Anterior cingulate cortex (tissue), 58 donors: ENCODE measurements at places on chromosomes 2 and 18.

GRCh38 chr18:37346048-37346447 is 219.6 kb downstream of the CELF4 start:
- DNase-seq = no peak

DNA sequence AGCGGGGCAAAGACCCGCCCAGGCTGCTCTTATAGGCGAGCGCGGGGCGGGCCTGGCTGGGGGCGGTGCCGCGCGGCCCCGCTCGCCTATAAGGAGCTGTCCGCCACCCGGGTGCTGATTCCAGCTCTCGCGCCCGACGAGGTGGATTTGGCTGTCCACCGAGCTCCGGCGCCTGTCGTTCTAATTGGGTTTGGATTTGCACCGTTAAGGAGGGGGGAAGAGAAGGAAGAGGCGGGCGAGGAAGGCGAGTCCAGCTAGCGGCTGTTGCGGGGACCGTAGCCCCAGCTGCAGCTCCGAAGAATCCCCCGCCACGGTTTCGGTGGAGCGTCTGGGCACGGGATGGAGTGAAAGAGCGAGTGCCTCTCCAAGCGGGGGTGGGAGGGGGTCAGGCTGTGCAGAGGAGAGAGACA is at the start of gene CNTNAP5:
Gene CNTNAP5, plus strand, starts transcription at position 117 of the 410 bp plus-strand sequence. CDS start 364 bp downstream, outside the sequence.
- peak; percentile 41 for DNase-seq

- no peak for DNase-seq
Observed at GRCh38 chr2:43169987-43170386, 56.4 kb downstream of the ZFP36L2 start.

GRCh38 chr2:212089873-212090272 is 448.7 kb downstream of the ERBB4 start:
- no peak for DNase-seq

- DNase-seq = no peak
Observed at GRCh38 chr2:69619725-69620124, 23.8 kb downstream of the AAK1 start.

- no peak for DNase-seq
Observed at GRCh38 chr2:55010149-55010591, 40.1 kb downstream of the RTN4 start.

GRCh38 chr2:35651688-35652323 is 703.8 kb upstream of the CRIM1 start:
- DNase-seq = no peak

DNA sequence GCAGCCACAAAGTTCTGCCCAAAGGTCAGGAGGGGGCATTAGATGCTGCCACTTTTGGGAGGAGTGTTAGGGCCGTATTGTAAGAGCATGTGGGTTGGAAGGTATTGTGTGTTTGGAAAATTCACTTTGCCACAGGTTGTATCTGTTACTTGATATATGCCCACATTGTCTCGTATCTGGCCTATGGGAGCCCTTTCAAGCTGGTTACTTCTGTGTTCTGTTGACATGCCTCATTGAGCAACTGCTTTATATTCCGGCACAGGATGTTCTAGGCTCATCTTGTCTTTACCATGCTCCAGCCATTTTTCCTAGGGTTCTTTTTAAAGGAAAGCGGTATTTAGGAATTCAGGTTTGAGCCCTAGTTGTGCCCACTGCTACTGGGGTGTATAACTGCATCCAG is 6.0 kb downstream of the ADNP2 start:
- no peak for DNase-seq

DNA sequence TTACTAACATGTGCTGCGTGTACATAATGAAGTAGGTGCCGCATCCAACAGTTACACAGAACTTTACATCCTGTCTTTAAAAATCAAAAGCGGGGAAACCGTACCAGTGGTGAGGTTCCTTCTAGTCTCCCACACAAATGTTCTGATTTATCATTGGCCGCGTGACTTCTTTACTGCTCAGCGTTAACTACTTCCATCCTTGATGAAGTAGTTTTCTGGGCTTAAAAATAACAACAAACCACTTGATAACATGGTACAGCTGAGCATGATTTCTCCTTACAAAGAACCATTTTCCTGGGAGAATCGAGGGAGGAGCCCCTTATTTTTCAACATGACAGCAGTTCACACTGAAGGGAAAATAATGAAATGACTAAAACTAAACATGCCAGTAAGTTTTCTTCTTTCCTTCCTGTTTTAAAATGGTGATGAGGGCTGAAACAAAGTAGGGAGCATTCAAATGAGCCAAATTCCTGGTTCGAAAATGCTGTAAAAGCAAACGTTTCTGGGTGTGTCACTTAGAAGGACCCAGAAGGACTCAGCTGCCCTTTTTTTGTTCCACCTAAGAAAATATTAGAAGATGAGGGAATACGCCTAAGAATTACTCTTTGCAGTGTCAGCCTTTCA is 9.9 kb downstream of the EMILIN2 start:
- no peak for DNase-seq

DNA sequence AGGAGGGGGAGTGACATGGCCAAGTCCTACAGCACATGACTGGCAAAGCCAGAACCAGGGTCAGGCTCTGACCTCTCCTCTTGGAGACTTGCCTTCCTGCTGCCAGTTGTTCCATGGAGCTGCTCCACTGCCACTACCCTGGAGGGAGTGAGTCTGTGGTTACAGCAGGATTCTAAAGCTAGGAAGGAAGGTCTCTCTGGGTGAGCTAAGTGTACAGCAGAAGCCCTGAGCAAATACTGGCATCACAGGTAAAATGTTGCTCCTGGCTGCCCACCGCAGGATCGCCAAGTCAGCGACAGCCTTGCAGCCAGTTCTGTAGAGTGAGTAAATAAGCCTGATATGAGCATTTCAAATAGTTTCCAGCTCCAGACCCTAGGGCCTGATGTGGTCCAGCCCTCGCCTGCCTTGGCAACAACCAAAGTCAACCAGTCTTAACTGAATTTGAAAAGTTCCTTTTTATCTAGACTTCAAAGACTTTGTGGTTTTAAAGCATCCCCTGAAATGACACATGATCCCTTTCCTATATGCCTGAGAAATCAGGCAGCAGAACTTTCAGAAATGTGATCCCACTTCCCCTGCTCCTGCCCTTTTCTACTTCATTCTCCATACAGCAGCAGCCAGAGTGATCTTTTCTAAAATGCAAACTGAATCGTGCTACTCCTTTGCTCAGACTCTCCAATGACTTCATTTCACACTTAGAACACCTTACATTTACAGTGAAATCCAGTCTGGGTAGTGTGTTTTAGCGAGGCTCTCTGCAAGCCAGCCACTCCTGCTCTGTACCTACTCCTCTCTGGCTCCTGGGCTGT is 114.3 kb downstream of the MGAT5 start:
- DNase-seq = no peak

GRCh38 chr2:183195397-183195796 is 71.2 kb downstream of the NUP35 start:
- no peak for DNase-seq

GRCh38 chr2:210928714-210929113 is 372.3 kb downstream of the CPS1 start:
- no peak for DNase-seq
